ENCODE measurements at places on chromosomes 12 and 14.
A peak's percentile ranks its signal among the peaks of the same experiment; 100 is the strongest.

- no peak overlapping the region for H3K27ac ChIP-seq
- DNase-seq, result no peak
- no peaks in the 10 kb centered on the region for H3K27me3 ChIP-seq
- no peaks in the 10 kb centered on the region for H3K4me1 ChIP-seq
Observed at GRCh38 chr12:116404913-116405611, 127.6 kb upstream of the MED13L start.

- no peak overlapping the region for H3K4me3 ChIP-seq
- peaks cover 29% of the 10 kb centered on the region for H3K4me1 ChIP-seq
- H3K27me3 ChIP-seq, result peaks cover 38% of the 10 kb centered on the region
- no peak overlapping the region for H3K27ac ChIP-seq
- H3K36me3 ChIP-seq, result no peaks in the 10 kb centered on the region
- DNase-seq, result no peak
Observed at GRCh38 chr12:27330846-27331245, 1.8 kb upstream of the BMAL2 start.

DNA sequence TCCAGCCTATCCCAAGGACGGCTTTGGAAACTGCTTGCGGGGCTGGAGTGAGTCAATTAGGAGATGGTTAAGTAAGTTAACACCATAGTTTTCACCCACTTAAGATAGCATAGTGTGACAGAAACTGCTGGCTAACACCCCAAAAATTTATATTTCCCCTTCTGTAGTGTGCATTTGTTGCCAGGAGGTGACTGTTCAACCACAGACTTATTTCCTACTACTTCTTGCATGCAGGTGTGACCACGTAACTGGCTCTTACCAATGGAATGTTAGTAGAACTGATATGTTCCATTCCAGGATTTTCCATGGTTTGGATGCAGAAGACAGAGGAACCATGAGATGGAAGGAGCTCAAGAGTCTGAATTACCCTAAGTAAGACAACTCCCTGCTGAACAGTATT, 52.9 kb upstream of the SLC35F4 start:
- H3K27ac ChIP-seq, result no peak overlapping the region
- no peaks in the 10 kb centered on the region for H3K4me1 ChIP-seq
- no peaks in the 10 kb centered on the region for H3K36me3 ChIP-seq
- no peak overlapping the region for H3K4me3 ChIP-seq
- H3K27me3 ChIP-seq, result no peaks in the 10 kb centered on the region

- no peak overlapping the region for H3K4me3 ChIP-seq
- no peaks in the 10 kb centered on the region for H3K4me1 ChIP-seq
- DNase-seq, result no peak
- no peaks in the 10 kb centered on the region for H3K27me3 ChIP-seq
- no peaks in the 10 kb centered on the region for H3K36me3 ChIP-seq
Observed at GRCh38 chr12:123369229-123369628, 4.6 kb upstream of the SBNO1 start.

- H3K27me3 ChIP-seq, result no peaks in the 10 kb centered on the region
- H3K4me1 ChIP-seq, result peaks cover 9% of the 10 kb centered on the region
- H3K4me3 ChIP-seq, result no peak overlapping the region
- H3K36me3 ChIP-seq, result no peaks in the 10 kb centered on the region
Observed at GRCh38 chr12:123998991-123999359, 26.0 kb downstream of the ZNF664 start.

- H3K36me3 ChIP-seq, result no peaks in the 10 kb centered on the region
- DNase-seq, result no peak
- H3K27me3 ChIP-seq, result no peaks in the 10 kb centered on the region
- H3K27ac ChIP-seq, result no peak overlapping the region
- H3K4me3 ChIP-seq, result no peak overlapping the region
- H3K4me1 ChIP-seq, result peaks cover 19% of the 10 kb centered on the region
Observed at GRCh38 chr12:108140501-108140900, 11.4 kb downstream of the WSCD2 start.

DNA sequence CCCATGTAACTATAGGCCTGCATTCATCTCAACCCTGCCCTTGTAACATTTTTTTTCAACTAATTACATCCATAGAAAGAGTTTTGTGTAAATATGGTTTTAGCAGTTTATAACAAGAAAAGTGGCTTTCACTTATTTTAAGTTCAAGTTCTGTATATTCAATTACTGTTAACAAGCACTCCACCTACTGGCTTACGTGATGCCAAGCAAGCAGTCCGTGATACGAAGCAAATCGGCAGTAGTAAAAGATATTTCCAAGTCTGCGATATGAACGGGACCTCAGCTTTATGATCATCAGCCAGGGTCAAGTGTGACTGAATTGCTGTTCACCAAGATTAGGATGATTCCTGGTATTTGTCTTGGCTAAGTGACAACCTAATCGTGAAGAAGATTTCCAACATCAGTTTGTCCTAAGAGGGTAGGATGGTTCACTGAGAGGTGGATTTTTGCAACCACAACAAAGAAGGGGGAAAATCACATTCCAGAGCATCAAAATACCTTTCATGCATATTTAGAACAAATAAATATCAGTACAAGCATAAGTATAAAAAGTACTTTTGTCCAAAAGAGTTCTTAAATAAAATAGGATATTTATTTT, 456.2 kb downstream of the FOXG1 start:
- no peak overlapping the region for H3K27ac ChIP-seq
- H3K4me1 ChIP-seq, result no peaks in the 10 kb centered on the region
- peak; percentile 51 for DNase-seq
- H3K36me3 ChIP-seq, result no peaks in the 10 kb centered on the region
- H3K27me3 ChIP-seq, result no peaks in the 10 kb centered on the region

DNA sequence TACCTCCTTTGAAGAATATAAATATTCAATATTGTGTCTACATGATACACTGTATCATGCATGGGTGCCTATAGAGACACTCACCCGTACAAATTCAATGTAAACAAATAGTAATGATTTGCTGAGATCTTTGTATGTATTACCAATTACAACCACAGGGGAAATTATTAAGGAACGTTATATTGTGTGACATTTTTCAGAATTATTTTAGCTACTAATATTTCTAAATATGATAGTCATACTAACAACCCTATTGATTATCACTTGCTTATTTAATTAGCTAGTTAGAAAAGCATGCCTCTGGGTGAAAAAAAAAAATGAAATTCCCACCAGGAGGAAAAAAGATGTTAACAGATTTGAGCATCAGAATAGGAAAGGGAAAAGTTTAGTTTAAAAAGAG, 2.1 kb downstream of the SOX5 start:
- DNase-seq, result no peak
- peaks cover 7% of the 10 kb centered on the region for H3K4me1 ChIP-seq
- peaks cover 34% of the 10 kb centered on the region for H3K27me3 ChIP-seq
- no peak overlapping the region for H3K27ac ChIP-seq
- no peak overlapping the region for H3K4me3 ChIP-seq
- H3K36me3 ChIP-seq, result no peaks in the 10 kb centered on the region

DNA sequence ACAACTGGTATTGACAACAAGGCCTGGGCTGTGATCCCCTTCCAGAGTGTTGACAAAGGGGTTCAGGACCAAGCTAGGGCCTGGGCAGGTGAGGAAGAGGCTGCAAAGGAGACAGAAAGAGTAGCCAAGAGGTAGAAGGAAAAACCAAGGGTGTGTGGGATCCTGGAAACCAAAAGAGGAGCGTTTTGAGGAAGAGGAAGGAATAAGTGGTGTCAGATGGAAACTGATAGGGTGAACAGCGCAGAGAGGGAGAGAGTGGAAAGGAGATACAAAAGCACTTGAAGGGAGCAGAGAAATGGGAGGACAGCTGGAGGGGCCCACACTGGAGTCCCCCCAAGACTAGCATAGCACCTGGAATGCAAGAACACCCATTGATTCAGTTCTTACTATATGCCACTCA, 8.3 kb upstream of the HVCN1 start:
- no peak for DNase-seq
- no peaks in the 10 kb centered on the region for H3K4me1 ChIP-seq
- no peaks in the 10 kb centered on the region for H3K36me3 ChIP-seq
- H3K27ac ChIP-seq, result no peak overlapping the region

DNA sequence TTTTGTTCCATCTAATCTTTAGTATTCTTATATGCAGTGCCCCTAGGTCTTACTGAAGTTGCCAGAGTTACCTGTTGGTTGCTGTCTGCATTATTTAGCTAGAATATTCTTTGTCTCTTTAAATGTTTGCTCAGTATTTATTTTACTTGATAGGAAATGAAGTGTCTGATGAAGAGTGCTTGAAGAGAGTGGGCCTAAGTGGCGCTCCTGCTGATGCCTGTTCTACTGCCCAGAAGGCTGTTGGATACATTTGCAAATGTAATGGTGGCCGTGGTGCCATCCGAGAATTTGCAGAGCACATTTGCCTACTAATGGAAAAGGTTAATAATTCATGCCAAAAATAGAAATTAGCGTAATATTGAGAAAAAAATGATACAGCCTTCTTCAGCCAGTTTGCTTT, 18.9 kb downstream of the CMAS start:
- peaks cover 26% of the 10 kb centered on the region for H3K36me3 ChIP-seq
- H3K4me3 ChIP-seq, result no peak overlapping the region
- DNase-seq, result no peak
- no peak overlapping the region for H3K27ac ChIP-seq
- no peaks in the 10 kb centered on the region for H3K27me3 ChIP-seq
- H3K4me1 ChIP-seq, result no peaks in the 10 kb centered on the region

DNA sequence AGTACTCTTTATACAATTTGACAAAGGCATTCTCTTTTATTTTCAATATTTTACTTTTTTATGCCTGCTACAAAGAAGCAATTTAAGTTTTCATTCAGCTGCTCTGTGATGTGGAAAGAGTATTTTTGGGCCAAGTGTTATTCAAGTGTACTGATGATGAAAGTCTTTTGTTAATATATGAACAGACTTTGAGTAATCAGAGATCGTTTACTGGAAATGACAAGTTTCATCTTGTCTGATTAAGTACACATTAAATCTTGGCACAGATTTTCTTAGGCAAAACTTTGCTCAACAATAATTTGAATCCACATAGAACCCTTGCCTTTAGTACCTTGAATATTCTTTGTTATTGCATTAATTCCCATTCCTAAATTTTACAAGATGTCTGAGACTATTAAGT, 13.3 kb upstream of the PZP start:
- no peaks in the 10 kb centered on the region for H3K27me3 ChIP-seq
- no peaks in the 10 kb centered on the region for H3K36me3 ChIP-seq
- no peak for DNase-seq

- H3K36me3 ChIP-seq, result peaks cover 15% of the 10 kb centered on the region
- peaks cover 10% of the 10 kb centered on the region for H3K4me1 ChIP-seq
- H3K4me3 ChIP-seq, result peak overlapping the region; percentile 92
- H3K27ac ChIP-seq, result peak overlapping the region; percentile 100
Observed at GRCh38 chr14:68794851-68795596, 2.2 kb upstream of the ZFP36L1 start.

DNA sequence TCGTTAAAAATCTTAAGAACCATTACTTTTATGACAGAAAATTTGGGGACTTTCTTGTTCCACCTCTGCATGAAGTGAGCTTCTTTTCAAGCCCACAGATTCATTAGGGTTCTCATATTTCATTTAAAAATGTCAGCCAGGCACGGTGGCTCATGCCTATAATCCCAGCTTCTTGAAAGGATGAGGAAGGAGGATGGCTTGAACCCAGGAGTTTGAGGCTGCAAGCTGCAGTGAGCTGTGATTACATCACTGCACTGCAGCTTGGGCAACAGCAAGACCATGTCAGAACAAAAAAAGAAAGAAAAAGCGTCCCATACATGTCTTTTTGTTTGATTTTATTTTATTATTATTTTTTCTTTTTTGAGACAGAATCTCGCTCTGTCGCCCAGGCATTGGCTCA, 43.4 kb upstream of the ATF1 start:
- no peaks in the 10 kb centered on the region for H3K4me1 ChIP-seq
- no peak overlapping the region for H3K27ac ChIP-seq
- no peak for DNase-seq
- H3K4me3 ChIP-seq, result no peak overlapping the region

DNA sequence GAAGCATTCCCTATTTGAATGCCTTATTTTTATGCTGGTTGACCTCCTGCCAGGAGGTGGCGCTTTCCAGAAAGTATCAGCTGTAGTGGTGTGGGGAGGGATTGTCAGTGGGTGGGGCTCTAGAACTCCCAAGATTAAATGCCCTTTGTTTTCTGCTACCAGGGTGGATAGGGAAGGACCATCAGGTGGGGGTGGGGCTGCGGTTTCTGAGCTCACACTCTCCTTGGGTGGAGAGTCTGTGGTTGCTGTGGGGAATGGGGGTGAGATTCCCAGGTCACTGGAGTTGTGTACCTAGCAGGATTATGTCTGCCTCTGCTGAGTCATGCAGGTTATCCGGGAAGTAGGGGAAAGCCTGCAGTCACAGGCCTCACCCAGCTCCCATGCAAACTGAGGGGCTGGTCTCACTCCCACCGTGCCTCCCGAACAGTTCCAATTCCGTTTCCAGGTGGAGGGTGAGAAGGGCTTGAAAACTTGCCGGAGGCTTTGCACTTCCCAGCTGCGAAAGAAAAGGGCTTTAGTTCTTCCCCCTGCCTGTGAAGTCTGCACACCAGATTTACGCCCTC, 68.3 kb downstream of the ALG10B start:
- no peaks in the 10 kb centered on the region for H3K36me3 ChIP-seq
- H3K27ac ChIP-seq, result no peak overlapping the region
- H3K4me1 ChIP-seq, result no peaks in the 10 kb centered on the region
- H3K27me3 ChIP-seq, result no peaks in the 10 kb centered on the region
- peak; percentile 66 for DNase-seq

DNA sequence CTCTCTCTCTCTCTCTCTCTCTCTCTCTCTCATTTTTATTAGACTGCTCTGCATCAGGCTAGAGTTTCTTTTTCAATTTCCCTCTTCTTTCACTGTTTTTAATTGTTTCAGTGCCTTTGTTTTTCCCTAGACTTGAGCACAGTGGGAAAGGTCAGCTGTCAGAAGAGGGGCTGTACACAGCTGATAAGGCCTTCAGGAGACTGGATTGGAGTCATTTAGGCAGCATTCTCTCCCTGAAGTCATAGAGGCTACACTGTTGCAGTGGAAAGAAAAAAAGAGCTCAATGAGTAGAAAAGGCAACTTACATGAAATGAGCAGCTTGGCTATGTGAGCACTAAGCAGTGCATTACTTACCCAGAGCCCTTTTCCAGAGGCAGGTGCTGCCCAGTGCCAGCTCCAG, 456.9 kb downstream of the NRXN3 start:
- DNase-seq, result no peak
- H3K4me3 ChIP-seq, result no peak overlapping the region
- H3K4me1 ChIP-seq, result no peaks in the 10 kb centered on the region
- no peak overlapping the region for H3K27ac ChIP-seq
- H3K27me3 ChIP-seq, result no peaks in the 10 kb centered on the region
- H3K36me3 ChIP-seq, result no peaks in the 10 kb centered on the region

DNA sequence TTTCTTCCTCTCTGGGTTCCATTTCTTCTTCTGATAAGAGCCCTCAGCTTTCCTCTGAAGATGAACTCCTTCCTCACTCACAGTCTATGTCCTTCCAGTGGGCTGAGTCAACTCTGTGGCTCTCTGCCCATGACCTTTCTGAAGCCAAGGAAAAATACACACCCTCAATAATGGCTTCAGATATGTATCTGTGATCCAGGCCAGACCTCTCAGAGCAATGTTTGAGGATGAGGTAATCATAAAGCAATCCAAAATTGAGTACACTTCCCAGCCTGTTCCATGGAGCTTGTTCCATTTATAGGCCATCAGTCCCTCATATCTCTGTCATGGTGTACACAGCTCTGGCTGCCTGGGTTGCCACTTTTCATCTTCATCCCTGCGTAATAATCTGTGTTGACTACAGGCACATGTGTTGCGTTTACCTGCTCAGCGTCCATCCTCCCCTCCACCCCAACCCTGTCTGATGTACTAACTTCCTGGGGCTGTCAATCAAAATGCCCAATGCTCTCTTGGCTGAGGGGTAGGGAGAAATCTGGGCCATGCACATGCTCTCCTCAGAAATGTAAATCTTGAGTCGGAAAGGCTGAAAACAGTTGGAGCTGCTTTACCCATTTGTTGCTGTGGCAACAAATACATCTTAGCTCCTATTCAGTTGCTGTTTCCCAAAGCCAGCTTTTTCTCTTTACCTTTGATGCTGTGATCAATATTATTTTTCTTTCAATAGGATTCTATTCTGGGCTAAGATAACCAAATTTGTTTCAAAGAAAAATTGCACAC, 377.8 kb upstream of the TMEM132C start:
- DNase-seq, result no peak
- no peak overlapping the region for H3K27ac ChIP-seq
- no peaks in the 10 kb centered on the region for H3K4me1 ChIP-seq
- no peaks in the 10 kb centered on the region for H3K27me3 ChIP-seq

All from GM23338 (cell line).